ENCODE measurements at places on chromosomes 7 and 10. TPM values are rescaled to one million over a fixed set of nuclear protein-coding genes. Genes with fewer than 3 reads are reported as not detected.
A peak's percentile ranks its signal among the peaks of the same experiment; 100 is the strongest.

GRCh38 chr7:68730194-68730593, 868.1 kb upstream of the AUTS2 start:
- no peak for DNase-seq

DNA sequence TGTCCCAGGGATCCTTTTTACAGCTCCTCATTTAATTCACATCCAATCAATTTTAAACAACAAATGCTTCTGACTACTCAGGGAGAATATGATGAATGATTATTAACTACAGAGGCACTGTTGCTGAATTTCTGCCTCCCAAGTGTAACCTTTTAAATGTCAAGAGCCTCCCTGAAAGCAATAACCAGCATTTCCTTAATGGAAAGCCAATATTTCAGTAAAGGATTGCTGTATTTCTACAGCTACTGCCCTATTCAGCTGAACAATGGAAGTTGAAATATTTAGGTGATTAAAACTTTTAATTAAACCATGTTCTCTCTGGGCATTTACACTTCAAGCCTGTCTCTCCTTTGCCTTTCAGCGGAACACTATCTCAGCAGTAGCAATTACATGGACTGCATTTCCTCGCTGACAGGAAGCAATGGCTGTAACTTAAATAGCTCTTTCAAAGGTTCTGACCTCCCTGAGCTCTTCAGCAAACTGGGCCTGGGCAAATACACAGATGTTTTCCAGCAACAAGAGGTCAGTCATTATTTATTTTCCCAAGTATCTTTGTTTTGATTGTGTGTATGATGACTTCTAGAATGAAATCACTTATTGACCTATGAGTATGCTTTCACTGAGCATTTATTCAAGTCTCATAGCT, 304.7 kb downstream of the BICC1 start:
- no peak for DNase-seq

The VSTM4 gene
- 4.1 TPM for total RNA-seq

GRCh38 chr7:903921-904755, 27.8 kb downstream of the GET4 start:
- DNase-seq = no peak

DNA sequence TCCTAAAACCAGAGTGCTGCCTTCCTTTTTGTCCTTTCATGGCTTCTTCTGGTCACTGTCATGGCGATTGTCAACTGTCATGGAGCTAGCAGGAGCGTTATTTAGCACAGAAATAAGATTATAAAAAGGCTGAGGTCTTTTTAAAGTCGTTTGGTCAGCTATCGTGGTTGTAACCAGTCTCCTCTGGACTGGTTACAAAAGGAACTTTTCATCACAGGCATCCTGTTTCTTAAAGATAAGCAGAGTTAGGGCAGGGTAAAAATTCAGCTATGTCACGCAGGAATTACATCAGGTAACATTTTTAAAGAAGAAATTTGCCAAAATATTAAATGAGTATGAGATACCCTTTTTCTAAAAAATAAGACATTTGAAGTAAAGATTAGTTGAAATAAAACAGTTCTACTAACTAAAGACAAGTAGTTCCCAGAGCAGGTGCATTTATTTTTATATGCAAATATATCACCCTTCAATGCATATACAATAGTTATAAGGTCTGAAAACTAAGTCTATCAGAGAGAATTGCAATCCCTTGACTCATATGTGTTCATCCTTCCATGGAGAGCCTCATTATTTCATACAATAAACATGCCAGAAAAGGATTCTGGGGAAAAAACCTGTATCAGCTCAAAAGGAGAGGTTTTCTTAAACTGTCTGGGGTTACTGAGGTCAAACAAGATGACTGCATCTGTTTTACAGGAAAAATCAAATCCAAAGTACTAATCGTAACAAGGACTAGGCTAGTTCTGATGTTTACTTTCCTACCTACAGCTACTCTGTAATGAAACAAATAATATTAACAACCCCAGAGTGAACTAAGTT, 20.9 kb downstream of the FAM24A start:
- no peak for DNase-seq

- DNase-seq = no peak
These were observed 3.6 kb downstream of the FAM171A1 start for GRCh38 chr10:15367296-15368085.

- DNase-seq = no peak
These were observed 36.8 kb downstream of the NACAD start for GRCh38 chr7:45052011-45052410.

DNA sequence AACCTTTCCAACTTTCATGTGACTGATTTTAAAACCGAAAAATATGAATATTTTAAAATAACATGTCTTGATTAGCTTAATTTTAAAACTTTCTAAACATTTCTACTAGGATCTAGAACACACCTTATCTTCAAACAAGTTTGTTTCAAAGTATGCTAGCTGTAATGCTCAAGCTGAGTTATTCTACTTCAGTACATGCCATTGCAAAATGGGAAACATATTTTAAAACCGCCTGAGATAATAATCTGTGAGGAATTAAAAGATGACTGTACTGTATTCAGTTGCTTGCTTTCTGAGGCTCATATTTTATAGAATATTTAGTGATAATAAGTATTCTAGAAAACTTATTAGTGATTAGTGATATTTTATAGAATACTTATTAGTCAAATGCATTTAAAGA, 99.6 kb downstream of the LMBR1 start:
- DNase-seq = no peak

DNA sequence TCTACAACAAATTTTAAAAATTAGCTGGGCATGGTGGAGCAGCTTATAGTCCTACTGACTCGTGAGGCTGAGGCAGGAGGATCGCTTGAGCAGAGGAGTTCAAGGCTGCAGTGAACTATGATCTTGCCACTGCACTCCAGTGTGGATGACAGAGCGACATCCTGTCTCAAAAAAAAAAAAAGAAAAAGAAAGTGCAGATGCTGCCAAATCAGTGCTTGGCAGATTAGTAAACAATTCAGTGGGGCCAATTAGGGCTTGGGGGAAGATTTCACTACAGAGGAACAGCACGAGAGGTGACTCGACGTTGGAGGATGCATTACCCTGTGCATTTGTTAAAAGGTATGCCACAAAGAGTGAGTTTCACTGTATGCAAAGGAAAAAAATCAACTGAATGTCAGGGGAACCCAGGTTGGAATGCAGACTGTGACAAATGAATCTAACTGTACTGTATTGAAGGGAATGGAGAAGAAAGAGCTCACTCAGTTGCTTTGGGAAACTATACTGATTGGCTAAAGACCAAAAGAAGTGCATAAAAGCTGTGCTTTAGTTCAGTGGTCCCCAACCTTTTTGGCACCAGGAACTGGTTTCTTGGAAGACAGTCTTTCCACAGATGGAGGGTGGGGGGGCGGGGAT, 31.6 kb downstream of the GARIN1A start:
- no peak for DNase-seq

The HABP2 gene
- not detected for total RNA-seq

DNA sequence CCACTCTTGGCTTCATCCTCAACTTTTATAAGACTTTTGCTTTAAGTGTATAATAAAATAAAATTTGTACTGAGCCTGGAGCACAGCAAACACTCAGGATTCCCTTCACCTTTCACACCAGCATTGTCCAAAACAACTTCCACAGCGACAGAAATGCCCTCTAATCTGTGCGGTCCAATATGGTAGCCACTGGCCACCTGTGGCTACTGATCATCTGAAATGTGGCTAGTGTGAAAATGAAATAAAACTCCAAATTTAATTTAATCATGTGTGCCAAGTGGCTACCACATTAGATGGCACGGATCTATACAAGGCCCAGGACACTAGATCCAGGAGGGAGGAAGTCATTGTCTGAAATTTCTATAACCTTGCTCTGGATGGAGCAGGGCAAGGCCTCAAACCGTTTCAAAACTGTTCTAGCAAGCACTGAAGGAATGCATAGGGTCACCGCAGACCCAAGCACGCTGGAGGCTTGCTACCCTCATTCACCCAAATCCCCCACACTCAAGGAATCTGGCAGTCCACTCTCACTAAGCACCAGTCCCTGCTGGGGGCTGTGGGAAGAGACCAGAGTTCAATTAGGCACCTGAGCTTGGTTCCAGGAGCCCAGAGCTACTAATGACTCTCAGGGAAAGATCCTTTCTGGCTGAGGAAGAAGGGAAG, 6.3 kb upstream of the MYO1G start:
- DNase-seq = no peak

DNA sequence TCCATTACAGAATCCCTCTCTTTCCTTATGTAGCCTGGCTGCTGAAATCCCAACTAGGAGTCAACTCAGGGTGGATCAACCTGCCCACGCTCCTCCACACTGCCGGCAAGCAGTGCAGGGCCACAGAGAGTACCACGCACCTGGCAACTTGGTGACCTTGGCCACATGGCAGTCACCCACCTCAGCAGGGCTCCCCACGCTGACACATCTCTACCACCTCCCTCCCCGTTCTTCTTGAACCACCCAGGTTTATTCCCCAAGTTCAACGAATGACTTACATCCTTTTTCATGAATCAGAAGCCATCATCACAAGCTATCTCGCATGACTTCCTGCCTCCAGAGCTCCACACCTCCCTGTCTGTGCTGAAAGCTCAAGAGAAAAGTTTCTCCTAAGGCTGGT, 153.4 kb downstream of the GRID1 start:
- no peak for DNase-seq

DNA sequence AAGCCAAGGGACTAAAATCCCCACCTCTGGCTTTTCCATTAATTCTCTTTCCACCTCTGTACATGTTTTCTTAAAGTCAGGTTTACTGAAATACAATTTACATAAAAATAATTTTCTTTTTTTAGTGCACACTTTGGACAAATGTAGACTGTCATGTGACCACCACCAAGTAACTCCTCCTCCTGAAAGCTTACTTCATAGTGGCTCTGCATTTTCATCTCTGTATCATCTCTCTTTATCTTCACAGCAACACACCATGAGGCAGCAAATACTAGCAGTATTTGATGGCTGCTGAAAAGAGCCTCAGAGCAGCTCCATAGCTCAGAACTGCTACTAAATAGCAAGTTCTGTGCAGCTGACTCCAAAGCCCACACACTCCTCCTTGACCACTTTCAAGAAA, 17.3 kb downstream of the WDFY4 start:
- no peak for DNase-seq

The FASTK gene
- 92.5 TPM for total RNA-seq

- no peak for DNase-seq
These were observed 2.5 kb upstream of the LFNG start for GRCh38 chr7:2517026-2517425.

- DNase-seq = no peak
These were observed 16.4 kb downstream of the PTTG1IP2 start for GRCh38 chr7:90485734-90486316.

GRCh38 chr7:3725155-3726059, 424.4 kb downstream of the SDK1 start:
- DNase-seq = no peak

DNA sequence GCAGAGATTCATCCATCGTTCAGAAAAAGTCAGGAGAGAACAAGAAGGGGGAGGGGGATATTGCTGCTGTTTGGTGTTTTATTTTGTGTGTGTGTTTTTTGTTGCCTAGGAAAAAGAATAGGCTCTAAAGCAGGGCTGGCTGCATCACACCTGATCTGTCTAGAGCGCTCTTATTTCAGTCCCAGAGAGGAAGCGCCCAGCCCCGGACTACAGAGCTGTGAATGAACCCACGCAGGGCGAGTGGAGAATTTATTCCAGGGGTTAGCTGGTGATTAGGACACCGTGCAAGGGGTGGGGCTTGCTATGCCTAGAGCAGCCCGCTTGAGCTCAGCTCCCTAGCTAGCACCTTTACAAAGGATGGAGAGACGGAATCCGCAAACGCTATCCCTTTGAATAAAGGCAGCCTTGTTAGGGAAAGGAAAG, 621 bp upstream of the FAM13C start:
- peak; percentile 43 for DNase-seq

The FBH1 gene
- total RNA-seq = 76.6 TPM

- no peak for DNase-seq
These were observed 213.6 kb downstream of the RPS24 start for GRCh38 chr10:78247266-78247665.

- DNase-seq = peak; percentile 73
These were observed 637 bp downstream of the HSPA14 start for GRCh38 chr10:14838582-14839304.

DNA sequence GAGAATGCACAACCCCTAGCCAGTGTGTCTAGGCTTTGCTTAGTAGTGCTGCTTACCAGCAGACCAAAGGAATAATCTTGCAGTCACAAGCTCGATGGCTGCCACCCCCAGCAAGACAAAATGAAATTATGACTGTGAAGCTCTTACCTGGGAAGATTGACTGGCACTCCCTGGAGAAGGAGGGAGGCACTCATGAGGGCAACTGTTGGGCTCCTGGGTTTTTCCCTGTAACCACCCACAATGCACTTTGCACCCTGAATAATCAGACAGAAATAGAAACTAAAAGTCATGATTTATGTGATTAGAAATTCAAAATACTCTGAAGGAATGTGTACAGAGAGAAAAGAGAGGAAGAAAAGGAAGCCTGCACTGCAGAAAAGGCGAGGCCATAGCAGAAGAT, 144.3 kb upstream of the DGKB start:
- no peak for DNase-seq

The GIMAP6 gene
- total RNA-seq = not detected

DNA sequence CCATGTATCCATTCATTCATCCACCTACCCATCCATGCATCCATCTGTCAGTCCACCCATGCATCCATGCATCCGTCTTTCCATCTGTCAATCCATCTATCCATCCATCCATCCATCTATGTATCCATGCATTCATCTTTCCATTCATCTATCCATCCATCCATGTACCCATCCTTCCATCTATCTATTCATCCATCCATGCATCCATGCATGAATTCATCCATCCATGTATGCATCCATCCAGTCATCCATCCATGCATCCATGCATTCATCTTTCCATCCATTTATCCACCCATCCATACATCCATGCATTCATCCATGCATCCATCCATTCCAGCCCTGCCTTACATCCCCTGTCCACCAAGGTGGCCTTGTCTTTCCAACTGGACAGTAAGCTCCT, 45.7 kb downstream of the SORCS3 start:
- no peak for DNase-seq

DNA sequence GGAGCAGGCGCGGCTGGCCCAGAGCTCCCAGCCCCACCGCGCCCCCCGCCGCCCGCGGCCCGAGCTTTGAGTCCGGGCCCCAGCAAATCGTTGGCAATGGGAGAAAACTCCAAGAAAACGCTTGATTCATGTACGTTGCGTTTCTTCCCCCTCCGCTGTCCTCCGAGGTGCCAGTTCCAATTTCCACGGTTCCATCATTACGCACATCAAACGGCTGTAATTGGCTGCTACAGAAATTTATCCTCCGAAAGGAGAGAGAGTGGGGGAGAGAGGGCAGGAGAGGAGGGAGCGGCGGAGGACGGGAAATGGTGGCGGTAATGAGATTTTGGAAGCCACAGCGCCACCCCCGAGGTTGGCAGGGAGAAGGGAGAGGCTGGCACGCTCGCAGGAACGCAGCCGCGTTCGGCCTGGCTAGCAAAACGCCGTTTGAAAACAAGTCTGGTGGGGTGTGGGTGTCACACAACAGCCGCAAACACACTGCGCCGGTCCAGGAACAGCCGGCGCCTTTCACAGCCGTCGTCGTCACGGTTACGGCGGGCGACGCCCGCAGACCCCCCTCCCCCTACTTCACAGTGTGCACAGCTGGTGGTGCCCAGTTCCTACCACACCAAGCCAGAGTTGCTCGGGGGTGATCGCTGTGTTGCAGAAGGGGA, 57.5 kb downstream of the UNCX start:
- DNase-seq = no peak
